ENCODE measurements at places on chromosomes 2 and 18.

DNA sequence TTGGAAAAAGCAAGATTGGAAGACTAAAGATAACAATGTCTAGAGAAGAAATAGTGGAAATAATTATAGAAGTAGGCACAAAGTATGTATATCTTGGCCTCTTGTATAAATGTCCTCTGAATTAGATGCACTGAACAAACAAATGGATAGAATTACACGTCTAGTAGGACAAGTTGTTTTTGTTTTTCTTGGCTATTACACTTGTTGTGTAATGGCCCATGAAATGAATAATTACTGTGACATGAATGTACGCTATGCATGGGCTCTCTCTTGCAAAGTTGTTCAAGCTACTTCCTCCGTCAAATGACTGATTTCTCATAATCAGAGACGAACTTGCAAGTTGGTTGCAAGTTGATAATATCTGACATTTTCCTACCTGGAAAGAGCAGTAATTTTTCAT, 126.2 kb downstream of the PDE1A start:
- no peak for DNase-seq

GRCh38 chr18:79512461-79513380, 117.0 kb downstream of the NFATC1 start:
- DNase-seq = no peak

GRCh38 chr2:122028371-122029100, 273.1 kb downstream of the TSN start:
- no peak for DNase-seq

- no peak for DNase-seq
Measured at GRCh38 chr2:1782514-1782913, 38.2 kb upstream of the PXDN start.

DNA sequence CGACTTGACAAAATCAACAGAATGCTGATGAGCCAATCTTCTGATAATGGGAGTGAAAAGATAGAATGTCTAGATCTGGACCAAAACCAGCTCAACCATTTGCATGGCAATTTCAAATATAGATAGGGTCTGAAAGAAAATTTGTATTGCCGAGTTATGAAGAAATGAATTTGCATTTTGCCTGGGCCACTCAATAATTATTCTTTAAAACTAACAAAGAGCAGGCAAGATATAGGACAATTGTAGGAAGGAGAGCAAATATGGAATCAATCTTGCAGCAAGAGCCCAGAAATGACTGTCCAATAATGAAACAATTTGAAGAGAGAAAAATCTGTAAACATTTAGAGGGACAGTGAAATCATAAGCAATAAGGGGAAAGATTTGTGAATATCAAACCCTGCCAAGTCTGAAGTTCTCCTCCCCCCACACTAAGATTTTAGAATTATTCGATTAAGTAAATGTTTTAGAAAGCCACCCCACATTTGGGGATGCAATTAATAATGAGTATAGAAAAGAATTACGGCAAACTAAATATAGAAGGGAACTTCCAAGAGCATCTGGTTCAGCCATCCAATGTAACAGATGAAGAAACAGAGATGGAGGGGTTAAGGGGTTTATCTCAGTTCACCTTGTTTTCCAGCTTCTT, 377.4 kb downstream of the SETBP1 start:
- DNase-seq = no peak

Measured in tibial nerve (tissue), 4 donors.